ENCODE measurements at places on chromosomes 5 and 9. TPM values are rescaled to one million over a fixed set of nuclear protein-coding genes. Genes with fewer than 3 reads are reported as not detected.

Gene DOLPP1
- 44.2 TPM for total RNA-seq

Gene ANKRD34B
- not detected for total RNA-seq

DNA sequence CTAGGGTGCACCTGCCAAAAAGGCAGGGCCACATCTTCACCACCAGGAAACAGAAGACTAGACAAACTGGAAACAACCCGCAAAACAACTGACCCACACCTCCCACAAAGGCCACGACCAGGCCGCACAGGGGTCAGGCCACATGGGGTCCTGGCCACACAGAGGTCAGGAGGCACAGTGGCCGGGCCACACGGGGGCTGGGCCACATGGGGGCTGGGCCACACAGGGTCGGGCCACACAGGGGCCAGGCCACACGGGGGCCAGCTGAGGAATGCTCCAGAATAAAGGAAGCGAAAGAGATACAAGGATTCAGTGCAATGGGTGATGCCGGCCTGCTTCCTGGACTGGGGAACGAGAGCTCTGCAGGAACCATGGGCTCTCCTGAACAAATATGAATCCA is 91.6 kb downstream of the OLFM1 start:
- DNase-seq, result no peak

DNA sequence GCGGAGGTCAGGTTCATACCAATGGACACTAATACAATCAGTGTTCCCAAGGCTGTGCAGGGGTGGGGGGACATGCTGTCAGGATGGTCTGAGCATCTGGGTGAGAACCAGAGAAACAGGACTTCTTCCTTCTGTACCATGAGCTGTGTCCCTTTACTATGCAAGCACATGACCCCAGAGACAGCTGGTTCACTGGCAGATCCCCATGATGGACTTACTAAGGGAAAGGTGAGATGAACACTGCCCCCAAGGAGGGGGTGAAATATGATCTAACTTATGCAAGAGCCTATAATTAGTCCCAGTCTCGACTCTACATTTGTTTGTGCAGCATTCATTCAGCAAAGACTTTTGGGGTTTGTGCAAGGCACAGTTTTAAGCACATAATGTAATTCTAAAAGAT is 91.4 kb downstream of the LIFR start:
- no peak for DNase-seq

Gene CDH6
- total RNA-seq, result 178 TPM

Gene ZNF483
- 6.5 TPM for total RNA-seq

DNA sequence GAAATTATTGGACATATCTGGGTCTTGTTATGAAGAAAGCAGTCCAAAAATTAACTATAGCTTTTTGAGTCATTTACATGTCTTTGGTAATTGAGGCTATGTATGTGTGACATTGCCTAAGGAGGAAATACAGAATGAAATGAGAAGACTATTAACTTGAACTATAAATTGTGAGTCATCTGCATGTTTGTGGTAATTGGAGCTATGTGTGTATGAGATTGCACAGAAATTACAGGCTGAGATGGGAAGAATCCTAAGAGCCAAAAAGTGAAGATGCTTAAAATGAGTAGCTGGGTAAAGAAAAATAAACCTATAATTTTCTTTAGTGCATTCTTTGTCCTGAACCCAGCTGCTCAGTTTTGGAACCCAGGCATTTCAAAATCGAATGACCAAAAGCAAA is 747.6 kb upstream of the EDIL3 start:
- no peak for DNase-seq

Gene MZB1
- total RNA-seq, result not detected

DNA sequence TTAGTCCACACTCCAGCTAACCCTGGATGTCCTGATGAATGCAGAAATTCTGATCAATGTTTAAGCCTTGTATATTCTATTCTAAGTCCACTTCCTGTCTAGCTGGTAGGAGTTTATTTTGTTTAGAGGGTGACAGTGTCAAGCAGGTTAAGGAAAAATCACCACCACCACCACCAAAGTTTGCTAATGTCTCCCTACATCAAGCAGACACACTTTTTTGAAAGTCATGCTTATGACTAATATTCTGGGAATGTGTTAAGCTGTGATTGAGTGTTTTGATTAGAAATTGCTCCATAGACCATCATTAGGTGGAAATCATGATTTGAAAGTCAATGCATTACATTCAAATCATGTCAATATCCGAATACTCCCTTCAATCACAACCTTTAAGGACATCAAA is 1530.1 kb downstream of the MAT2B start:
- no peak for DNase-seq

- DNase-seq, result no peak
Observed at GRCh38 chr5:139416651-139417050, 12.8 kb upstream of the SPATA24 start.

DNA sequence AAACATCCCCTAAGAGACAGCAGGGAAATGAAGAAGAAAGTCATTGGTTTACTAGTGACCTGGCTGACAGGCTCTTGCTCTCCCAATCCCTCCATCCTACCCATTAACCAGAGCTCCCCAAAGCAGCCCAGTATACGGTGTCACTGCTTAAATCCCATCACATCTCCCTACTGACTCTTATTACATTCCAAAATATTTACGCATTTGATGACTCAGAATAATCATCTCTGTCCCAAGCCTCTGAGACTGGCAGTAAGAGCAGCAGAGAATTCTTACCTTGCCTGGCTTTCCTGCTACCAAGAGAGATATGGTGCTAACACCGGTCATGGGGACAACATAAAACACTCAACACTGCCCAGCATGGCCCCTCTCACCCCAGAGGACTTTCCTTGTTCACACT is 20.2 kb upstream of the WHRN start:
- no peak for DNase-seq

GRCh38 chr5:138460032-138460693 is 5.1 kb upstream of the EGR1 start:
- no peak for DNase-seq

- no peak for DNase-seq
Observed at GRCh38 chr9:33435821-33436277, 11.5 kb downstream of the AQP3 start.

DNA sequence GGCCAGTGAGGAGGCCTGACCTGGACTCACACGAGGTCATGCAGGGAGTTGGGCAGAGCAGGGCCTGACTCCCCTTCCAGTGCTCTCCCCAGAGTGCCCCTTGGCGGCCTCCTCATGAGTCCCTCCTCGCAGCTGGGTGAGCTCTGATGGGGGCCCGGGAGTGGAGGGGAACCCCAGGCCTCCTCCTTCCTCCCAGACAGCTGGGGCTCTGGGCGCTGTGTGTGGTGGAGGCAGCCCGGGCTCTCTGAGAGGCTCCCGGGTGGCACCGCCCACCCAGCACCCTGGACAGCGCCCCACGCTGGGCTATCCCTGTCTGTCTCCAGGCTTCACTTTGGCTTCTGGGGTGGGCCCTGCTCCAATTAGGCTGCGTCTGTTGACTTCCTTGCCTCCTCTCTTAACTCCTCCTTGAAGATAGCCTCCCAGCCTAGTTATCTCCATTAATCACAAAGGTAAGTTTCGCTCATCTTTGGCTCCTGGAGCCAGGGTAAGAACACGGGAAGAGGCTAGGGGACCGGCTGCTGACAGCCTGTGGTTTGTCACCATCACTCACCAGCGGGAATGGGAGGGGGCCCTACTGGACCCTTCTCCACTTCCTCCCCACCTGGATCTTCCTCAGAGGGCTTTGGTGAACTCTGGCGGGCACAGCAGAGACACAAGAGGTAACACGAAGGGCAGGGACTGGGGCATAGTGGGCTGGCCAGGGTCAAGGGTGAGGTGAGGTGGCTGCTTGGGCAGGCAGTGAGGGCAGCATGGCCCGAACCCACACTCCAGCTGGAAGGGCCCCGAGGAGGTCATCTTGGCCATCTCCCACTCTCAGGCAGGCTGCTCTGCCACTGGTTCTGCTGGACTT is 13.1 kb downstream of the PSD2 start:
- no peak for DNase-seq

- DNase-seq, result no peak
Observed at GRCh38 chr9:14096258-14096922, 217.6 kb downstream of the NFIB start.

DNA sequence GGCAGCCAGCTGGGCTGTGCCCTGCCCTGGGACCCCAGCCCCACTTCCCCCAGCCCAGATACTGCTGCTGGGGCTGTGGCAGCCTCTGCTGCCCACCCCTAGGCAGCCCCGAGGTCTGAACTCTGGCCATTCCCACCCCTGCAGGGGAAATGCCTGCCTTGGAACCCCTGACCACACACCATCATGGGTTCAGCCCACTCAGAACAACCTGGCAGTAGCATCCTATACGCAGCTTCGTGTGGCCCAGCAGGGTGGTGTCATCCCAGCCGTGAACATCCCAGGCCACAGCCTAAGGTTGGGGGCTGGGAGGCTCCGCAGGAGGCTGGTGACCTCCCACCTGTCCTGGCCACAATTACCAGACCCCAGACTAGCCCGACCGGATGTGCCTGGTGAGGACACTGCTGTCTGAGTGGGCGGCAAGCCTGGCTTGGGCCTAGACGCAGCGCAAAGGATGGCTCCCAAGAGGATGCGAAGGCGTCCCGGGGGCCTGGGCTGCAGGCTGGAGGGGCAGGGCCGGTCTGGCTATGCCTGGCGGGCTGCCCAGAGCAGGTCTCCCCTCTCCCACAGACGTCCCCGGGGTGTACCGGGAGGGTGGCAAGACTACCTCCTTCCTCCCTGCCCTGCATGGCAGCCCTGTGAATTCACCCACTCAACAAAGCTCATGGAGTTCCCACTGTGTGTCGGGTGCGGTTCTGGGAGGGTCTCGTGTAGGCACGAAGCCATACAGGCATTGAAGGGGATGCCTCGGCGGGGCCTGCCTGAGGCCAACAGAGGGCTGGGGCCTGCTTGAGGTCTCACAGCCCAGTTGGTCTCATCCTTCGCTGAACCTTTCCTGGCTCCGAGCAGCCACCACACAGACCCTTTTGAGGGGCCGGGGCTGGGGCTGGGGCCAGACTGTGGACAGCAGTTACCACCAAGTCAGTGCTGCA is 1.5 kb upstream of the SLC34A3 start:
- DNase-seq, result no peak

GRCh38 chr5:4929092-4929655 is 211.0 kb upstream of the ADAMTS16 start:
- no peak for DNase-seq
